ENCODE measurements at places on chromosomes 2 and 18. TPM values are rescaled to one million over a fixed set of nuclear protein-coding genes. Genes with fewer than 3 reads are reported as not detected.
A peak's percentile ranks its signal among the peaks of the same experiment; 100 is the strongest.

GRCh38 chr2:136362676-136363390 is 244.9 kb upstream of the CXCR4 start:
- peak overlapping the region; percentile 2 for H3K4me3 ChIP-seq
- H3K4me1 ChIP-seq = peaks cover 49% of the 10 kb centered on the region
- peaks cover 1% of the 10 kb centered on the region for H3K27me3 ChIP-seq
- H3K36me3 ChIP-seq = peaks cover 8% of the 10 kb centered on the region
- no peak for DNase-seq

The ZNF804A gene
- total RNA-seq = not detected

GRCh38 chr18:40366521-40366920 is 1588.5 kb upstream of the PIK3C3 start:
- no peak overlapping the region for H3K4me3 ChIP-seq

- no peaks in the 10 kb centered on the region for H3K36me3 ChIP-seq
- peaks cover 5% of the 10 kb centered on the region for H3K4me1 ChIP-seq
- H3K27ac ChIP-seq = no peak overlapping the region
- H3K27me3 ChIP-seq = peaks cover 7% of the 10 kb centered on the region
- DNase-seq = no peak
Measured at GRCh38 chr2:237234268-237234667, 148.6 kb downstream of the COPS8 start.

- no peak for DNase-seq
- H3K27me3 ChIP-seq = peaks cover 14% of the 10 kb centered on the region
- H3K27ac ChIP-seq = no peak overlapping the region
Measured at GRCh38 chr18:33580546-33580945, 2.5 kb downstream of the ASXL3 start.
